Stimulated activated CD4-positive, alpha-beta T cell treated with anti-CD3 and anti-CD28 coated beads, Interleukin-2, amount 100 ng/mL, for 4 hours (primary cell): ENCODE measurements at places on chromosomes 2 and 18.

DNA sequence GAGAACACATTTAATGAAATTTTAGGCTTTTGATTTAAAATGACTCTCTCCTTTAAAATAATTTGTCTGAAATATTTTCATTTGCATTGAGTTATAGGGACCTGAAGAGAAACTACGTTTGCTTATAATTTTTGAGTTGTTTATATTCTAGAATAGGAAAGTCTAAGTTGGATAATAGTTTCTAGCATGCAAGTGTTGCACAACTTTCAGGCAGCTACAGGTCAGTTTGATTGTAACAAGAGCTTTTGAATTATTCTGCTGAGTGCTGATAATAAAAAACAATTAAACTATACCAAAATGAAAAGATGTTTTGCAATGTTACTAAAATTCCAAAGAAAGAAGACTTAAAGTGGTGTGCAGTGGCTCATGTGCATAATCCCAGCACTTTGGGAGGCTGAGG lies 71.0 kb downstream of the PDE1A start:
- no peak for DNase-seq

DNA sequence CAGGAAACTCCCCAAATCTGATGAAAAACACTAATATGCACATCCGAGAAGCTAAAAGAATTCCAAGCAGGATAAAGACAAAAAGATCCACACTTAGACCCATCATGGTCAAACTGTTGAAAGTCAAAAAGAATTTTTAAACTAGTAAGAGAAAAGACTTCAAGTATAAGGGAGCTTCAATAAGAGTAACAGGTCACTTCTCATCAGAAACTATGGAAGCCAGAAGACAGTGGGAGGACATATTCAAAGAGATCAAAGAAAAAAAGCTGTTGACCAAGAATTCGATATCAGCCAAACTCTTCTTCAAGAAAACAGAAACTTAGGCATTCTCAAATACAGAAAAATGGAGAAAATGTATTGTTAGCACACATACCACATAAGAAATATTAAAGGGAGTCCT lies 50.4 kb downstream of the ZC3H8 start:
- DNase-seq = no peak

GRCh38 chr2:71562518-71562917 lies 109.2 kb downstream of the DYSF start:
- no peak for DNase-seq

DNA sequence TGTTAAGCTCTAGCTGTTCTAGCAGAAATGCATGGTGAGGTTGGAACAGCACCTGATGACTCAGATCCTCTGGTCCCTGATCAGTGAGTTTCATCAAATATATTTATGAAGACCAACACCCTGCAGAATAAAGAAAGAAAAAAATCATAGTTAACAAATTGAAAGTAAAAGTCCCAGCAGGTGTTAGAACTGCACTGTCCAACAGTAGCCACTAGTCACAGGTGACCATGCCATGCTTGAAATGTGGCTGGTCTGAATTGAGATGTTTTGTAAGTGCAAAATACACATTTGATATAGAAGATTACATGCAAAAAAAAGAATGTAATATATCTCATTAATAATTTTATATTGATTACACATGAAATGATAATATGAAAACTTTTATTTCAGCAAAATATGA lies 1010.7 kb upstream of the ZEB2 start:
- DNase-seq = no peak

- DNase-seq = no peak
Measured at GRCh38 chr2:186639939-186640338, 50.1 kb downstream of the ITGAV start.

- no peak for DNase-seq
Measured at GRCh38 chr2:35099342-35099741, 1256.2 kb upstream of the CRIM1 start.

GRCh38 chr18:13811993-13812392 lies 12.0 kb upstream of the MC5R start:
- no peak for DNase-seq

DNA sequence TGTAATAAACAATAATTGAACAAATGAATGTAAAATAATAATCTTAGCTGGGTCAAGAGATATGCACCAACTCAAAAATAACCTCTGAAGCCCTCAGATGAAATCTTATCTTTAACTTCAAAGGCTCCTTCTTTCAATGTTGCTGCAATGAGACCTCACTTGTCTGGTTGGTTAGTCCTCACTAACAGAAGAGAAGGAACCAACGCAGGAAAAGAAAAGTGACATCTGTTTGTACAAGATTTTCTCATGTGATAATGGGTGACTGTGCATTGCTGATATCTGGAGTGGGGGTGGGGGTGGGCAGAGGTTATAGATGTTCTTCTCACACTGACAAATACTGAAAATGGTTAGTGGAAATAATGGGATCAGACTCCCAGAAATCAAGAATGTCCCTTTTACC lies 2.6 kb downstream of the SCN7A start:
- no peak for DNase-seq
